ENCODE measurements at places on chromosomes 1 and 21. TPM values are rescaled to one million over a fixed set of nuclear protein-coding genes. Genes with fewer than 3 reads are reported as not detected.

The ACTL8 gene
- not detected for total RNA-seq

The CEPT1 gene
- total RNA-seq, result 37.8 TPM

The UBL4B gene
- not detected for total RNA-seq

The LDLRAD1 gene
- not detected for total RNA-seq

The ZNF362 gene
- total RNA-seq, result 24.6 TPM

The INPP5B gene
- total RNA-seq, result 31.2 TPM

The MRPL24 gene
- total RNA-seq, result 40.0 TPM

The KCND3 gene
- total RNA-seq, result 8.1 TPM
